Ovary (tissue), 10 donors: ENCODE measurements at places on chromosomes 1 and 21. TPM values are rescaled to one million over a fixed set of nuclear protein-coding genes. Genes with fewer than 3 reads are reported as not detected.

DNA sequence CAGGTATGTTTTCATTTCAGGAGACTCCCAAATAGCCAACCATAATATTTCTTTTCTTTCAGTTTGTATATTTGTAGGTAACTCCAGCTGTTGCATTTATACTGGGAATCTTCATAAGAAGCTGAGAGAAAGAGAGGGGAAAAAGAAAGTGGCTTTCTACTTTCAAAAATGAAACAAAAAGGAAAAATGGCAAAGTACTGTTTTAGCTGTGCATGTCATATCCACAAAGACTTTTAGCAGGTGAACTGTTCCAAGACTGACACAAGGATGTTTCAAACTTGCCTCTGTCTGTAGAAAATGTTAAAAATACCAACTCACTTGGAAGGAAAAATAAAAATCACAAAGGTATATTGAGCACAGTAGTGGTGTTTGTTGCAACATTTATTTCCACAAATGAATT is 41.9 kb upstream of the CACYBP start:
- DNase-seq: no peak

DNA sequence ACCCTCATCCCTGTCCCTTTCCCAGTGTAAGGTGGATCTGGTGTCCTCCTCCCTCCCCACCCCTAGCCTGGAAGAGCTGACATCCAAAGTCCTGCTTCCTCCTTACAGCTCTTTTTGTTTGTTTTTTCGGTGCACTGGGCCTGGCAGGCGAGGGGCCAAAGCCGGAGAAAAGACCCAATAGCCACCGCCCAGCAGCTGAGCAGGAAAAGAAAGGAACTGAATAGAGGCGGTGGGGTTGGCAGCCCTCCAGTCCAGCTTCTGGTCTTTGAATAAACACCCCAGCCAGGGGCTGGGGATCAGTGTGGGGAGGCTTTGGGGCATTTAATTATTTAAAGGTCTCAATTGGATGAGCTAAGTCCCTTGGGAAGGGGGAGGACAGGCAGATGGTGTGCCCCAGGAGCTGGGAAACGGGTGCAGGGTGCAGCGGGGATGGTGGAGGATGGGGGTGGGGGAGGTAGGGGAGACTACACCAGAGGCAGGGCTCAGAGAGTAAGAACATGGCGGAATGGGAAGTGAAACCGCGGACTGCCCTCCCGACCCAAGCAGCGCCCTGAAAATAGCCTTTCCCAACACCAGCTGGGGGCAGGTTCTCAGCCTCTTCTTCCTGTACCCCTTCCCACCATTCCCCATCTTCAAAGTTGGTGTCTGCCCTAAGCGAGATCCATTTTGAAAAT is 20.2 kb downstream of the BTG2 start:
- DNase-seq: peak; percentile 73

GRCh38 chr1:183484254-183484653 is 12.0 kb downstream of the SMG7 start:
- DNase-seq: no peak

DNA sequence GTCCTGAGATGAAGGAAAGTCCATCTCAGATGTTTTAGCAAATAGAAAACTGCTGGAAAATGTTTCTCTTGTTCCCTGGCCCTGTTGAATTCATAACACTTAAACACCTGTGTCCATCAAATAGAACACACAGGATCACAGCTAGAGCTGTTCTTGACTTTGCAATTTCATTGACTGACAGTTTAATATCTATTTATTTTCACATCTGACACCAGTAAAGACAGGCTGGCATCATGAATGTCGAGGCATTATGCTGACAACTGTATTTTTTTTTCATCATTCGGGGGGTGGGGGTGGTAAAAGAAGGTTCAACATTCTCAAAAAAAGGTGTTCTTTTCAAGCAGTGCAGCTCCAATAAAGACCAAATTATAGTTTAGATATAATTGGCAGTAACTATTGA is 591.2 kb upstream of the PTBP2 start:
- DNase-seq: no peak

DNA sequence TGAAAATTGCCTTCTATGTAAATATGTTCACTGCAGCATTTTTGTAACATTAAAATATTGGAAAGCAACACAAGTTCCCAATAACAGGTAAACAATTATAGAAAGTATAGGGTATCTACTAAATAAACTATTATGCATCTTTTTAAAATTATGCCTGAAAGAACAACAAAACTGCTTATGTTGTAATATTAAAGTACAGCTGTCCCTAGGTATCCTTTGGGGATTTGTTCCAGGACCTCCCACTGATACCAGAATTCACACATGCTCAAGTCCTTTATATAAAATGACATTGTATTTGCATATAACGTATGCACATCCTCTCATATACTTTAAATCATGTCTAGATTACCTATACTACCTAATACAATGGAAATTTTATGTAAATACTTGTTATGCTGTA is 121.8 kb upstream of the TNFSF4 start:
- DNase-seq: no peak

DNA sequence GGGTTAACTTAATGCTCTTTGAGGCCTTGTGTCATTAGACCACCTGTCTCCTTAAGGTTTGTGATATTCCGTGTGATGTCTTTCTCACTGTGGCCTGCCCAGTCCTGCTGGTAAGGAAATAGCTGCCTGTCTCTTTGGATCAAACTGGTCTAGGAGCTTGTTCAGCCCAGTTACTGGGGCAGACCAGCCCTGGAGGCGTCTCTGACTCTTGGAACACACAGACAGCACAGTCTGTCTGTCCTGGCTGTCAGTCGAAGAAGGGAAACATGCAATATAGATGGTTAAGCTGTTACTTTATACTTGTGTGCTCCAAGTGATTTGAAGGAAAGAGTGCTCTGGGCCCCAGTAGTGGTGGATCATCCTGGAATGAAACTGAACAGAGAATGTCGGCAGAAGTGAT is 20.4 kb downstream of the PBX1 start:
- no peak for DNase-seq

GRCh38 chr1:13443335-13443979 is 33.2 kb downstream of the PRAMEF20 start:
- DNase-seq: peak; percentile 59

DNA sequence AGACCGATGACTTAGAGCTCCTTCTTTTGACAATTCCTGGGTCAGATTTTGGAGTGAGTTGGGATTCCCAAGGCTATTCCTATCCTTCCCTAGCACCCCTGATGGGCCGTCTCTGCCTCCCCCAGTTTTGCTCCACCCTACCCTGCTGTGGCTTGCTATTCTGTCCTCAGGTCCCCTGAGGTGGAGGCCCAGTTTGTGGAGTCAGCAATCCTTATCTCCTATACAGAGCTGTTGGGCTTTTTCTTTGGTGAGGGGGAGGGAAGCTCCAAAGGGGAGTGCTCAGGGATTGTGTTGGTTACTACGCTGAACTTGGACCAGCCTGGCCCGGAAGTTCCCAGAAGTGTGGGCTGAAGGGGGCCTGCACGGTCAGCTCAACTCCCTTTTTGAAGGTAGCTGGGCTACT is 7.6 kb downstream of the SESN2 start:
- peak; percentile 47 for DNase-seq

GRCh38 chr1:92538413-92539061 is 51.8 kb upstream of the GFI1 start:
- DNase-seq: no peak

DNA sequence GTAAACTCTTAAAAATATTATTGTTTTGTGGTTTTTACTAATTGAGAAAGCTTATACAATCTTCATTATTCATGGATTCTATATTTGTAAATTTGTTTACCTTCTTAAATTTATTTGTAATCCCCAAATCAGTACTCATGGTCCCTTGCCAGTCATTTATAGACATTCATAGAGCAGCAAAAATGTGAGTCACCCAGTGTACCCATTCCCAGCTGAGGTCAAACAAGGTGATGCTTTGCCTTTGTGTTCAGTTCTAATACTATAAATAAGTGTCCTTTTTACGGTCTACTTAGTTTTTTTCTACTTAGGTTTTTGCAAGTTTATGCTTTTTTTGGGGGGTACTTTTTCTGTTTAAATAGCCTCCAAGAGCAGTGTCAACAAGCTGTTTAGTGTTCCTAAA is 36.1 kb downstream of the SORT1 start:
- no peak for DNase-seq

- DNase-seq: no peak
Observed at GRCh38 chr1:223780949-223781348, 64.8 kb downstream of the TP53BP2 start.

DNA sequence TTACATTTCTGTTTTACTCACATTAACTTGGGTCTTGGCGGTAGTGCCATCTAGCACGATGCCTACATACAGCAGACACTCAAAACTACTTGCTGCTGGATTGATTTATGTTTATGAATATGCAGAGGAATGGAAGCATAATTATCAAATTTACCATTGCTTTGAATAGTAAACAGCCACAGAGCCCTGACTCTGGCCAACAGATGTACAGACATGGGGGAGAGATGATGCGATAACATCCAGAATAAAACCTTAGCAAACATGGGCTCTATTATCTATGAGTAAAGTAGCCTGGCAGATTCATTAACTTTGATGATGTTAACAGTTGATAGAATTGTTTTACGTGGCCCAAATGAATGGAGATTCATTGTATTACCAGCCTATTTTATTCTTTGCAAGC is 42.8 kb downstream of the PTGFR start:
- DNase-seq: no peak

GRCh38 chr1:22592919-22593790 is 29.9 kb downstream of the EPHA8 start:
- no peak for DNase-seq

GRCh38 chr1:22841860-22842281 is 130.8 kb downstream of the LACTBL1 start:
- DNase-seq: no peak

GRCh38 chr1:22509815-22510214 is 53.5 kb upstream of the EPHA8 start:
- DNase-seq: no peak

DNA sequence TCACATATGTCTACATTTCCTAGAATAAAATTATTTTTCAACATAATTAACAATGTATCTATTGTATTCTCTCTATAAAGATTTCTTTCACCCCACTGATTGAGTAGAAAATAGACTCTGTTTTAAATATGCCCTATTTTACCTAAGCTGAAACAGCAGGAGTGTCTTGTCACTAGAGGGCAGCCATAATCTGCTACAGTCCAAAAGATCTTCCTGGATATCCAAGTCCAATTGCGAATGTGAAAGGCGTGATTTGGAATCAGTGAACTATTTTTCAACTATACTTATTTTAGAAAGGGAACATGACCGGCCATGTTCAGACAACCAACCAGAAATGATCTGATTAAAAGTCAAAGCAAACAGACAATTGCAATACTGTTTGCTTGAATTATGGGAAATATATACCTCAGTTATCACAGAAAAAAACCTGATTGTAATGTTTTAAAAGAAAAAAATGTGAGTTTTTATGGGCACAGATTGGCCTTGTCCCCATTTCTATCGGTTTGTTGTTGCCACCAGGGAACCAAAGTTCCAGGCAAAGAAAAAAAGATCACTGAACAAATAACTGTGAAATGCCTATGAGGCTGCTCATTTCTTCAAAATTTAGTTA is 1211.0 kb upstream of the ADGRL4 start:
- DNase-seq: no peak

- DNase-seq: no peak
Observed at GRCh38 chr1:27615346-27616192, 11.6 kb upstream of the AHDC1 start.

DNA sequence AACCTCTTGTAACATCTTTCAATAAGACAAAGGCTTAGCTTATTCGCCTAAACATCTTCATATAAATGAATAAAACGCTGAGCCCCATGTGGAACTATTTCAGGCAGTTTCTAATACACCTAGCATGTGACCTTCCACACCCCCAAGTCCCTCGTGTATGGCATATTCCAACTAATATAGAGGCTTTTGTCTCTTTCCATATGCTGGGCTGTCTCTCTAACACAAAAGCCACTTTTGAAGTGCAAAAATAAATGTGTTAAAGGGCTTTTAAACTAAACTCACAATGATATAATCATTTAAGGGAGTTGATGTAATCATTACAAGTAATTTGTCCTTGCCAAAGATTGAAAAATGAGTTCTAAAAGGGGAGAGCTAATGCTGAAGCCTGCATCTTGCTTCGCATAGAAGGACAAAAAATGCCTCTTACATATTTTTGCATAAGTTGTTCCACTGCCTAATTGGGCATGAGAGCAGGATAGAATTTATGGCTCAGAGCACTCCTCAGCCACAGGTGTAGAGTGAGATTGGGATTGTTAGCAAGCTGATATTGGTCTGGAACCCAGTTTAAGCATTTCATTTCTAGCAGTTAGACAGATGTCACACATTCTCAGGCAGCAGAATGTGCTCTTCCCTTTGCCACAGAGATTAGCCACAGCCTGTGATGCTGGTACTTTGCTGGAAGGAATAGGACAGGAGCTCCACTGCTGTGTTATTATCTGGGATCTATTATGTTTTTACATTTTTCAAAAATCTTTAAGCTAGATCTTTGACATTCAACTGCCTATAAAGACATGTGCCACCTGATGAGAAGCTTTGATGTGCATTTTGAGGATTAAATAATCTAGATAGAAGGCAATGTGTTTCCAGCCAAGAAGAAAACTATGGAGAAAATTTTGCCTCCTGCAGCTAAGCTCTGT is 1044.4 kb downstream of the ADGRL2 start:
- no peak for DNase-seq

GRCh38 chr1:63127376-63127775 is 195.0 kb upstream of the FOXD3 start:
- DNase-seq: no peak

DNA sequence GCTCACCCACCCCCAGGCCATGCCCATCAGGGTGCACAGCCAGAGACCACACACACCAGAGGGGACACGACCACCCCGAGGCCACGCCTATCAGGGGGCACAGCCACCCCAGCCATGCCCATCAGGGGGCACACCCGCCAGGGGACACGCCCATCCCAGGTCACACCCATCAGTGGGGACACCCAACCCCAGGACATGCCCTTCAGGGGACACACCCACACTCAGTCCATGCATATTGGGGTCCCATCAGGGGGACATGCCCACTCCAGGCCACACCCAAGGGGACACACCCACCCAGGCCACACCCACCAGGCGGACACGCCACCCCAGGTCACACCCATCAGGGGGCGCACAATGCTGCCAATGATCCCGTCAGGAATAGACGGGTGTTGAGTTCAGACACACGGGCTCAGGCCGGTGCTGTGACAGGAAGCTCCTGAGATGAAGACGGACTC is 20.7 kb downstream of the MCM3AP start:
- DNase-seq: no peak

DNA sequence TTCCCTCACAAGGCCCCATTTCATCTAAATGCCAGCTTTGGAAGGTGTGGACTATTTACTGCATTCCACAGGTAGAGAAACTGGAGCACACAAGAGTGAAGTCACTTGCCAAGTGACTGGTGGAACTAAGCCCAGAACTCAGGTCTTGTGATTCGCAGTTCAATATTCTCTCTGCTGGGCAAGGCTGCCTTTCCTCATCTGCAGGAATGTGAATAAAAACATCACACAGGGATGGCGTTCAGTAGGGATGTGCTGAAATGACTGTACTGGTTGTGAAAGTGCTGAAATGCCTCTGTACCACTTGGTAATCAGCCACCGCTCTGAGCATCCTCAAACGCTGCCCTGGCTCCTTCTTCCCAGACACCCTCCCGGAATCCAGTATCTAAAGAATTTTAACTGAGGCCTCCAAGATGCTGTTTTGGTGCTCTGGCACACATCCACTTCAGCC is 145.6 kb downstream of the HIVEP3 start:
- DNase-seq: no peak

Gene FAM72C
- not detected for total RNA-seq

Gene TRIM58
- total RNA-seq: 0.35 TPM

Gene TESK2
- 8.2 TPM for total RNA-seq

Gene RIPK4
- total RNA-seq: 0.18 TPM

Gene DNASE2B
- total RNA-seq: 0.57 TPM

Gene MORC3
- 39.1 TPM for total RNA-seq

Gene NPR1
- total RNA-seq: 23.6 TPM
